ENCODE measurements at places on chromosomes 1 and 21. TPM values are rescaled to one million over a fixed set of nuclear protein-coding genes. Genes with fewer than 3 reads are reported as not detected.

The CCT8 gene
- 279 TPM for total RNA-seq

The CD244 gene
- total RNA-seq: 1.1 TPM

The GPR52 gene
- total RNA-seq: 0.28 TPM

The HHAT gene
- 4.0 TPM for total RNA-seq

The TMEM269 gene
- total RNA-seq: not detected
